ENCODE measurements at places on chromosomes 1 and 21.

DNA sequence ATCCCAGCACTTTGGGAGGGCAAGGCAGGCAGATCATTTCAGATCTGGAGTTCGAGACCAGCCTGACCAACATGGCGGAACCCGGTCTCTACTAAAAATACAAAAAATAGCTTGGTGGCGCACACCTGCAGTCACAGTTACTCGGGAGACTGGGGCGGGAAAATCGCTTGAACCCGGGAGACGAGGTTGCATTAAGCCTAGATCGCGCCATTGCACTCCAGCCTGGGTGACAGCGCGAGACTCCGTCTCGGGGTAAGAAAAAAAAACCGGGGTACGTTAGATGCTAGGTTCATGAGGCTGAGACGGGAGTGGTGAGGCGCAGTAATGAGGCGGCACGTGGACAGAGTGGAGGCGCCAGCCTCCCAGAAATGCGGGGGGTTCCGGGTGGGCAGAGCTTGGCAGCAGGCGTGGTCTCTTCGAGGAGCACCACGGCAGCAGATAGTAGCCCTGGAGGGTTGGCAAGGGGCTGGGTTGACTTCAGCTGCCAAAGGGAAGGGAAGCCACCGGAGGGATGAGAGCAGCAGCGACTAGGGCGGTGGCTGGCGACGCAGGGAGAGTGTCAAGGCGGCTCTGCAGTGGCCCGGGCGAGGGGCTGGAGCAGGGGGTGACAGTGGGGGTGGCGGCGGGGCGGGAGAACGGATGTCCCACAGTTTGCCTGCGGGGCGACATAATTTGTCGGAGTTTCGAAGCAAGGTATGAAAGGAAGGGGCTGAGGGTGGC, 832 bp downstream of the MRPL20 start:
- DNase-seq = no peak

DNA sequence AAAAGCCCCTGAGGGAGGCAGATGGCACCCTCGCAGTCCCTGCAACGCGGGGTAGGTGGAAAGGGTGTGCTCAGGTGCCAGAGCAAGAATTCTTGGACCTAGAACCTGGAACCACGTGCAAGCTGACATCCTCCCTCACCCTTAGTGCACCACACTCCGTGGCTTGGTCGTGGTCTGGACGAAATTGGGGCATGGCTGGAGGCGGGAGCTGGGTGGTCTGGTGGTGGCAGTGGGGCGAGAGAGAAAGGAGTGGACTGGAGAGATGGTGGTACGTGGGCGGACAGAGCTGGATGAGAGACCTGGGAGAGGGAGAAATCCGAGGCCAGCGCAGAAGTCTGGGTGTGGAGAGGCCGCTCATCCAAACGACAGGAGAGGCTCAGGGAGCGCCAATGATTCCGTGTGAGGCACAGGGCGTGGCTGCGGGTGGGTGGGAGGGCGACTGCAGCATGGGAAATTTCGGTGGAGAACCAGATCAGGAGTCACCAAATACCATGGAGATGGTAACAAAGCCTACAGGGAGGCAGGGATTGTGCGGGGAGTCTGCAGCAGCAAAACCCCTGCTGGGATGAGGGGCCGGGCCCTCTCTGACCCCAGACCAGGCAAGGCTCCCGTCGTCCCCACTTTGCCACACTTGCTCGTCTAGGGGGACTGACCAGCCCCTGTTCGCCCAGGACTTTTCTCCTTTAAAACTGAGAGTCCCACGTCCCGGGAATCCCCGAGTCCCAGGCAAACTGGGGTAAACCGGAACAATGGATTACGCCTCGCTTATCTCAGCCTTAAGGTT, 31.9 kb downstream of the CDCP2 start:
- DNase-seq = no peak

DNA sequence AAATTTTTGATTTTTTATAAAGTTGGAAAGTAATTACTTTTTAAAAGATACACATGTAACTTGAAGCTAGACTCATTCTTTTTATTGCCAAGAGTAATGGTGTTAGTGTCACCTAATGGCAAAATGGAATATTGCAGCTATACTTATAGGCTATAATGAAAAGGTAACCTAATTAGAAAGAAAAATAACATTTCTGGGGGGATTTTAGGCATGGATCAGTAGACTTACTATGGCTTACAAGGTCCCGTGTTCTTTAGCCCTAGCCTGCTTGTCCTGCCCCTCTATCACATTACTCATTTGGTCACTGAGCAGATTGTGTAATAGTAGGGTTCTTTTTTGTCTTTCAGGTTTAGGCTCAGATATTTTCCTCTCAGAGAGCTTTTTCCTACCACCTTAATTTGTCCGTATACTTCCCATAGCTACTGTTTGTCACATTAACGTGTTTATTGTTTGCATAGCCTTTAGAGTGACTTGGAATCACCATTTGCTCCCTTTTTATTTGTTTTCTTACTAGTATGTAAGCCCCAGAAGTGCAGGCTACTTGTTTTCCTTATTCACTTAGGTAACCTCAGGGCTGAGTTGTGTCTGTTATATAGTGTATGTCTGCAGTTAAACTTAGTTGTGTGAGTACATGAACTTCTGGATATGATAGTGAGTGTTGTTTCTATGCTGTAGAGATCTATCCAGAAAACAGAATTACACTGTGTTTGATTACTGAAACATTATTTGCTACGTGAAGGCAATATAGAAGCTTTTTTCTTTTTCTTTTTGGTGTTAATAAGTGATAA, 58.7 kb downstream of the RABGAP1L start:
- DNase-seq = no peak

- DNase-seq = no peak
Observed at GRCh38 chr1:9590201-9590600, 1.5 kb downstream of the TMEM201 start.

- no peak for DNase-seq
Observed at GRCh38 chr1:28326984-28327383, 1.9 kb upstream of the MED18 start.

DNA sequence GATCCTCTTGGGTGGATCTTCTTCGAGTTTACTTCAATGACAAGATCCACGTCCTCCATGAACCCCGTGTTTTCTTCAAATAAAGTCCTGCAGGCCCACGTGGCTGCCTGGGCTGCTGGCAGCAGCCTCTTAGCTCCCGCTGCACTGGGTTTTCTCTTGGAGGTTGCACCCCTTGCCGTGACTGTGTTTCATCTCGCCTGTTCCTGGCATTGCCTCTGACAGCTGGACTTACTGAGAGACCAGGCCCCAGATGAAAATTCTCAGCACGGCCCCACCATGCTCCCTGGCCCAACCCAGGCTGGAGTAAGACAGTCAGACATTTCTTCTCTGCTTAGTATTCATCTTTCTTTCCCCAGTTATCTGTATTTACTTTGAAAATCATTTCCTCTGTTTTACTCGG, 274.8 kb upstream of the RUNX1 start:
- DNase-seq = no peak

- DNase-seq = no peak
Observed at GRCh38 chr1:87686136-87686495, 357.4 kb downstream of the LMO4 start.

GRCh38 chr1:54969879-54970278, 10.5 kb upstream of the TMEM61 start:
- no peak for DNase-seq

- no peak for DNase-seq
Observed at GRCh38 chr1:38942664-38943428, 1.2 kb upstream of the RHBDL2 start.

- no peak for DNase-seq
Observed at GRCh38 chr1:29674627-29675326, 438.5 kb downstream of the PTPRU start.

GRCh38 chr1:160839746-160840145, 22.9 kb downstream of the CD244 start:
- no peak for DNase-seq
